GM23338 (cell line): ENCODE measurements at places on chromosomes 12 and 14.

DNA sequence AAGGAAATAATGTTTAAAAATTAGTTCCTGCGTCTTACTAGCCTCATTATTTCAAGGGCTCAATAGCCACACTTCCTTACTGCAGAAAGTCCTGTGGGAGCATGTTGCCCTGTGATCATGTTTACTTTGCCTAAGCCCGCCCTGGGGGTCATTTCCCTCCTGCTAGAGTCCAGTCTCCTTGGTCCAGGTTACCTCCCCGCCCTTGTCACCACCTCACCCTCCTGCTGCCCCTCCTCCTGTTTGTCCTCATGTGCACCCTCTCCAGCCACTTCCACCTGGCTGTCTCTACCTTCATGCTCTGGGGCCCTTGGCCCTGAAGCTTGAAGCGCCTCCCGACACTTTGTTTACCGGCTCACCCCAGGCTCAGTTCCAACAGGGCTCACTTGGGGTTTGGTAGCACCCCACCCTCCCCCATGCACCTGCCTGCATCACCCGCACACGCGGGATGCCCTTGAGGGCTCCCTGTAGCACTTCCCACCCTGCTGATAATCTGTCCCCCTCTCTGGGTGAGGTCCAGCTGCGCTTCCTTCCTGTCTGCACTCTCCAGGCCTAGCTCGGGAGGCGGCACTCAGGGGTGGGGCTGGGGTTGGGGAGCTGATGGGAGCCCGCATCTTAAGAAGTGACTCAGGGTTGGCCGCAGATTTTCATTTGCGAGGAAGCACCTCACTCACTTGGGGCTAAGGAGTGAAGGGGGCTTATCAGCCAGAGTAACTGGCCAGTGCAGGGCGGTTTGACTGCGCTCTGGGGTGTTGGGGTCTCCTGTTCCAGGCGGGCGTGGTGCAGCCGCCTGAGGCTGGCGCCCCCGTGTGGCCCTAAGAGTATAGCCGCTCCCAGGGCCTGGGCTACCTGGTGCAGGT, 40.1 kb downstream of the SMIM41 start:
- H3K27me3 ChIP-seq: no peaks in the 10 kb centered on the region
- peak overlapping the region; percentile 48 for H3K4me3 ChIP-seq
- peak overlapping the region; percentile 76; the same call in 1 of the 2 replicates for H3K27ac ChIP-seq
- no peaks in the 10 kb centered on the region for H3K36me3 ChIP-seq
- peaks cover 40% of the 10 kb centered on the region for H3K4me1 ChIP-seq

DNA sequence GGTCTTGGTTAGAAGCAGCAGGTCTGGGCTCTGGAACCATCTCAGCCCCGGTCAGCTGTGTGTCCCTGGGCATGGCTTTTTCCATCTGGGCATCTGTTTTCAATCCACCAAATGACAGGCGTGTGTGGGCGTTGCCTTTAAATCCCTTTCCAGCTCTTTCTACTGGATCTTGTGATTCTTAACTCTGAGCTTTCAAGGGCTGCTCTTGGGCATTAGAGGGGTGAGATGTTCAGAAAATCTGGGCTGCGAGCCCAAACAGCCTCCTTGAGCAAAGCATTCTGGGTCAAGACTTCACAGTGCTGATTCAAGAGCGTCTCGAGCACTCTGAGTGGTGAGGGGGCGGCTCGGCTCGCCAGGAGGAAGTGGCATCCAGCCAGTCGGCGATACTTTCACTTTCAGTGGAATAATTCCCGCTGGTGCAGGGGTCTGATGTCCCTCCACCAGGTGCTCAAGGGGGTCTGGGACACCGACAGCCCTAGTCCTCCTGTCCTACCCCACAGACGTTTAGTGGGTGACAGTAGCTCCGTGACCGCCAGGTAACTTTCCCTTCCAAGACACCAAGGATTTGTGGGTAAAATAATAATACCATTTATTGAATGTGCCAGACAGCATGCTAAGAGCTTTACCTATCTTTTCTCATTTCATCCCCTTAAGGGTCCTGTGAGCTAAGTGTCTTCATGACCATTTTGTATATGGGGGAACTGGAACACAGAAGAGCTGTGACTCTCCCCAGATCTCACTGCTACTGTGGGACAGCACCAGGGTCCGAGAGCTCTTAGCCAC, 114.0 kb downstream of the PLXNC1 start:
- H3K36me3 ChIP-seq: no peaks in the 10 kb centered on the region; the same call in 1 of the 2 replicates
- H3K4me1 ChIP-seq: peaks cover 60% of the 10 kb centered on the region
- H3K27ac ChIP-seq: peak overlapping the region; percentile 35; the same call in 1 of the 2 replicates
- DNase-seq: no peak

DNA sequence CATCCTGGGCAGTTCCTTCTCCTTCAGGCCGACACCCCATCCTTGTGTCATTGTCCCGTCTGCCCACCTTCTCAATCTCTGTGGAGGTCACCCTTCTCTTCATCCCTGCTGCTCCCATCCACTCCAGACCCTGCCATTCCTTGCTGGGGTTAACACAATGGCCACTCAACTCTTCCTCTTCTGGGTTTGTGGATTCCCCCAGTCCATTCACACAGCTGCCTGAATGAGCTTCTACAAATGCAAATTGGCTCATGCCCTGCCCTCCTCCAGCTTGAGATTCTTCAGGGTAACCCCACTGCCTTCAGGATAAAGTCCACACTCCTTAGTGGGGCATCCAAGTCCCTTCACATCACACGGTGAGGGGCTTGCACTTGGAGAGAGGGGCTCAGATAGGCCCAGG, 17.2 kb upstream of the PRMT8 start:
- H3K4me1 ChIP-seq: peaks cover 35% of the 10 kb centered on the region
- H3K27ac ChIP-seq: no peak overlapping the region
- no peak overlapping the region for H3K4me3 ChIP-seq
- H3K36me3 ChIP-seq: no peaks in the 10 kb centered on the region
- no peaks in the 10 kb centered on the region for H3K27me3 ChIP-seq

DNA sequence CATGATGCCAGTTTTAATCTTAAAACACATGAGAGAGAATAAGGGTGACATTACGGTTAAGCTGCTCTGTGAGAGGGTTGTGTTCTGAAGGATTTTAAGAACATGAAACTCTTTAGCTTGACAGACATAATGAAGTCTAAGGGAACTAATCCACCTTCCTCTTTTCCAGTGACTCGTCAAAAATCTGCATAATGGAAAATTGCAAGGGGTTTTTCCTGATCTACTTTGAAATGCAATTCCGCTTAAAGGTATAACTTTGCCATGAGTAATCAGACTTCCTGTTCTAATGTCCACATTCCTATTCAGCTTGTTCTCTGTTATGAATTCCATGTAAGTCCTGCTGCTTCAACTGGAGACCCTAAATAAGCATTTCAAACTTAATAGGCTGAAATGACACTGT, at the start of gene ZNF705A:
Gene ZNF705A (plus strand): TSS at position 171 of the 400 bp plus-strand sequence. CDS start 15,611 bp downstream, outside the sequence.
- no peak within 1 kb of the TSS for H3K27ac ChIP-seq
- no peaks in the 10 kb centered on the region for H3K27me3 ChIP-seq
- H3K4me1 ChIP-seq: peaks cover 14% of the 10 kb centered on the region; the same call in 1 of the 2 replicates
- H3K36me3 ChIP-seq: no peaks in the 10 kb centered on the region

GRCh38 chr12:49950273-49951251, at the start of gene AQP2:
Gene AQP2 (plus strand): TSS chr12:49950737. CDS start chr12:49950831, 94 bp downstream.
- peaks cover 30% of the 10 kb centered on the region for H3K4me1 ChIP-seq
- no peak within 1 kb of the TSS for H3K27ac ChIP-seq
- H3K27me3 ChIP-seq: peaks cover 13% of the 10 kb centered on the region
- DNase-seq: no peak
- no peak within 1 kb of the TSS for H3K4me3 ChIP-seq

DNA sequence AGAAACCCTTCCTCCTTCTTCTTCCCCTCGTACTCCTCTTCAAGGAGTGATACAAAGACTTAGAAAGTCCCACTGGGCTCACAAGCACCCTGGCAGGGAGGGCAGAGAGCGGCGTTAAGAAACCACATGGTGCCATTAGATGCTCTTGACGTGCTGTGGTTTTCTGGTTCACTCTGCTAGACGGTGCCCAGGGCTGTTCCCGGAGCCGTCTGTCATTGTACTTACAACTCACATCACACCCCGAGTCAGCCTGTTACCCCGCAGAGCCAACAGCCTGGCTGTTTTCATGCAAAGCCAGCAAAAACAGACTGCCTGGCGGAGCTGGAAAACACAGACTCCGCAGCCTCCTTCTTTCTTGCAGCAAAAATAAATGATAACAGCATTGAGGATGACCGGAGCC, 232.6 kb upstream of the TBX3 start:
- DNase-seq: no peak
- H3K4me3 ChIP-seq: no peak overlapping the region
- no peaks in the 10 kb centered on the region for H3K36me3 ChIP-seq
- no peaks in the 10 kb centered on the region for H3K4me1 ChIP-seq
- H3K27me3 ChIP-seq: no peaks in the 10 kb centered on the region

GRCh38 chr12:110071504-110071903, 23.2 kb upstream of the C12orf76 start:
- H3K36me3 ChIP-seq: no peaks in the 10 kb centered on the region
- DNase-seq: no peak
- no peak overlapping the region for H3K27ac ChIP-seq
- H3K4me3 ChIP-seq: no peak overlapping the region
- no peaks in the 10 kb centered on the region for H3K27me3 ChIP-seq

DNA sequence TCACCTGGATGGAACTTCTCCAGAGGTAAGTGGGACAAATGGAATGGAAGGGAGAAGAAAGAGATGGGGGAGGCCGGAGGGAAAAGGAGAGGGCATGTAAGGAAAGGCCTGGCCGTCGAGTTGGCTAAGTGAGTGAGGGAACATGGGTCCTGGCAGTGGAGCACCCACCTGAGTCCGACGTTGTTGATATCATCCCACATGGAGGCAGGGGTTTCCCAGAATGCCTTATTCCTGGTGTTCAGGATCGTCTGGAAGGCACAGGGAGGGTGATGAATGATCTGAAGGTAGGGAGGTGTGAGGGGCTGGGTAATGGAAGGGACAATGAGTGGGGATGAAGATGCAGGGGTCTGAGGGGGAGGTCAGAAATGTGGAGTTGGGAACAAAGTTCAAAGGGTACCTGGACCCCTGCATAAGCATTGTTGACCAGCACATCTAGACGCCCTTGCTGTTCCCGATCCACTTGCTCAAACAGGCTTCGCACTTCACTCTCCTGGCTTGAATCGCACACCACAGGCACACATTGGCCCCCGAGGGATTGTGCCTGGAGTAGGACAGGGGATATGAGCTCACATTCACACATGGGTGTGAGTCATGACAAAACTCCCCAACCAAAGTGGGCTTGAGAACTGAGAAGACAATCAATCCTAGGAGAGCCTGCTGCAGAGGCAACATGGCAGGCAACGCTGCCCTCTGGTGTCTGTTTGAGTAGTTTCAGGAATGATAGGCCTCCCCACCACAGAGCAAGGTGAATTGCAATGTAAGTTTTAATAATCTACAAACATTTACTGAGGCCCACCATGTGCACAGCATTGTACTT, 3.0 kb downstream of the DHRS1 start:
- H3K4me1 ChIP-seq: peaks cover 16% of the 10 kb centered on the region; the same call in 1 of the 2 replicates
- no peak overlapping the region for H3K27ac ChIP-seq
- peak; percentile 84 for DNase-seq

DNA sequence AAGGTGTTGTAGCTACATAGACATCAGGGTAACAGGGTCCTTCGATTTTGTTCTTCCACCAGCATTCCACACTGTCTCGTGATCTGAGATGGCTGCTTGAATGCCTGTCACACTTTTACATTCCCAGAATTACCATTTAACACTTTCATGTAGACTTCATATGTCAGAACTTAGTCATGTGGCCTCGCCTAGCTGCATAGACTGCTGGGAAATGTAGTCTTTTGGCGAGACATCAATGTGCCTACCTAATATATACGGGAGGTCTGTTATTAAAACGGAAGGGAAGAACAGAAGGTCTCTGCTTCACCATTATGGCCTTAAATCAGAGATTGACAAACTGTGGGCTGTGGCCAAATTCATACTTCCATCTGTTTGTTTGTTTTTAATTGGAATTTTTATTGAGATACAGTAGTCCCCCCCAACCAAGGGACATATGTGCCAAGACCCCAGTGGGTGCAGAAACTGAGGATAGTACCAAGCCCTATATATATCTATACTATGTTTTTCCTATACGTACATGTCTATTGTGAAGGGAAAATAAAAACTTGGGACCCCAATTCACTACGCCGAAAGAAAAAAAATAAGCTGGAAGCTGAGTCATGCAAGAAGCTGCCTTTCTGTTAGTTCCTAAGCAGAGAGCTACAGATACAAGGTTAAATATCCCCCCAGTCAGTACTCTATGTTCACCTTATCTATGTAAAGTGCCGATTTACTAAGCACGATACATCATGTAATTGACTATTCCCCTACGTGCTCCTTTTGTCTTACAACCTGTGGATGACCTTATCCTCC, 11.3 kb upstream of the HRK start:
- no peaks in the 10 kb centered on the region for H3K4me1 ChIP-seq
- no peak overlapping the region for H3K4me3 ChIP-seq
- no peaks in the 10 kb centered on the region for H3K27me3 ChIP-seq
- H3K36me3 ChIP-seq: no peaks in the 10 kb centered on the region
- no peak overlapping the region for H3K27ac ChIP-seq

DNA sequence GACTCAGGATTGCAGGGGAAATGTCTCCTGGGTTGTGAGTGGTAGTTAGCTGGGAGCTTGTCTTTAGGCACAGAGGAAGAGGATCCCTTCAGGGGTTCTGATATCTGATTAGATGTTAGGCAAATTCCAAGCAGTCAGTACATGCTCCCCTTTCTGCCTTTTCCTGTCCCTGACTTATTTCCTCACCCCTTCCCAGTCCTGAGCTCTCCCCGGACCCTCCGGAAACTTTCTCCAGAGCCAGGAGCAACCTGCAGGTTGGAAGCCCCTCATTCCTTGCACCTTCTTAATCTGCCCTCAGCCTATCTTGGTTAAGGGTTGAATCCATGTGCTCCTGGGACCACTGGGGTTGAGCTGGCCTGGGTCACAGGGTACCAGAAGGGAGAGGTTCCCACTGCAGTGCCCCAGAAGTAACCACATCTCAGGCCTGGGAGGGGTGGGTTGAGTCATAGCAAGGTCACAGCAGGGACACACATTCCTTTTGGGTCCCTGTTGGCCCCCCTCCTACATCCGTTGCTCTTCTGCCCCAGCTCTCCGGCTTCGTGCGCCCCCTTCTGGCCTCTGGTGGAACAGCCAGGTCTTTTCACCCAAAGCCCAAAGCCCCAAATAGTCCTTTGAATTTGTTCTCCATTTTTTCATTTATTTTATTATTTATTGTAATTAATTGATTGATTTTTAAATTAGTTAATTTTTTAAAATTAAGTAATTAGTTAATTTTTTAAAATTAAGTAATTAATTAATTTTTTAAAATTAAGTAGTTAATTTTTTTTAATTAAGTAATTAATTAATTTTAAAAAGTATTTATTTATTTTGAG, 1.8 kb downstream of the IGFBP6 start:
- H3K36me3 ChIP-seq: no peaks in the 10 kb centered on the region
- peak; percentile 90 for DNase-seq
- peaks cover 21% of the 10 kb centered on the region for H3K4me1 ChIP-seq
- peak overlapping the region; percentile 96 for H3K4me3 ChIP-seq

- DNase-seq: peak; percentile 96
- peak overlapping the region; percentile 95 for H3K27ac ChIP-seq
- no peaks in the 10 kb centered on the region for H3K27me3 ChIP-seq
- H3K4me1 ChIP-seq: peaks cover 32% of the 10 kb centered on the region
Measured at GRCh38 chr12:64221651-64222008, 466 bp downstream of the KICS2 start.

GRCh38 chr12:31117203-31118011, 43.7 kb downstream of the DDX11 start:
- H3K4me3 ChIP-seq: peak overlapping the region; percentile 69
- H3K4me1 ChIP-seq: no peaks in the 10 kb centered on the region
- no peak overlapping the region for H3K27ac ChIP-seq
- peak; percentile 69 for DNase-seq
- H3K36me3 ChIP-seq: no peaks in the 10 kb centered on the region

- DNase-seq: no peak
- peaks cover 5% of the 10 kb centered on the region; the same call in 1 of the 2 replicates for H3K4me1 ChIP-seq
- no peaks in the 10 kb centered on the region for H3K27me3 ChIP-seq
- peaks cover 20% of the 10 kb centered on the region; the same call in 1 of the 2 replicates for H3K36me3 ChIP-seq
Measured at GRCh38 chr12:53292426-53292825, 2.9 kb upstream of the PFDN5 start.
